ENCODE measurements at places on chromosomes 1 and 21.

- DNase-seq, result no peak
Measured at GRCh38 chr1:46575778-46576177, 24.3 kb upstream of the KNCN start.

GRCh38 chr1:226696547-226696946 lies 42.5 kb downstream of the ITPKB start:
- DNase-seq, result no peak

DNA sequence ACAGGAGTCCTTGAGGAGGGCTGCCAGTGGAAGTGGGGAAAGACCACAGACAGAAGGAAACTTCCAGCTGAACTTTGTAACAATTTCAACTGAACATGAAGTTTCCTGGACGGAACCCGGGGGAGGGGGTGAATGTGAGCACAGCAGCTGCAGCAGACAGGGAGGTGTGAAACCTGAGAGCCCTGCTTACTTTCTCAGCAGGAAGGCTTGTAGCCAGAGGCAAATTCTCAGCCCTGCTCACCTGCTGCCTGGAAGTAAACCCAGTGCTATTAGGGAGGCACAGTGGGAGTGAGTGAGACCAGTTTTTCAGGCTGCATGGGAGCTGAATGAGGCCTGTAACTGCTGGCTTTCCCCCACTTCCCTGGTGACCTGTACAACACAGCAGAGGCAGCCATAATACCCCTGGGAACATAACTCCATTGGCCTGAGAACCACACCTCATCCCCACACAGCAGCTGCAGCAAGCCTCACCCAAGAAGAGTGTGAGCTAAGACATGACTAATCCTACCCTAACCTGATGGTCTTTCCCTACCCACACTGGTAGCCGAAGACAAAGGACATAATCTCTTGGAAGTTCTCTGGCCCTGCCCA lies 9.6 kb upstream of the SPRR2F start:
- peak; percentile 78 for DNase-seq

- DNase-seq, result no peak
Measured at GRCh38 chr1:71565262-71565661, 484.4 kb upstream of the ZRANB2 start.

DNA sequence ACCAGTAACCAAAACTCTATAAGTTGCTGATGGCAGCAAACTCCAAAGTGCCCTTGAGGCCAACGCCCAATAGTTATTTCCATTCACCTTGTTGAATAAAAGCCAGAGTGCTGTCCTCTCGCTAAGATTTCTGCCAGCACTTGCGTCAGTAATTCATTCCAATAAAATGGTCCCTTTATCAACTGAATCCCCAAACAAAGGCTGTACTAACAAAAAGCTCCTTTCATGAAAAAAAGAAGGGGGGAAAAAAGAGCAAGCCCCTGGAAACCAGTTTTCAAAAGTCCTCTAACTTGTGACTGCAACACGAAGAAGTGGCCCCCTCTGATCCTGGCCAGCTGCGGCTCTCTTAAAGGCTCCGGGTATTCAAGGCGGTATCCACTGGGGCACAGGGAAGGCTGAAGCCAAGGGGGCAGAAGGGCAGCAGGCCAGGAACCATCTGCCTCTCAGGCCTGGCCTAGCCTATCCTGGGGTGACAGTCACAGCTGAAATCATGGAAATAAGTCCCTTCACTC lies 55.8 kb upstream of the ZNF326 start:
- no peak for DNase-seq

GRCh38 chr1:61640531-61641530 lies 84.1 kb downstream of the TM2D1 start:
- no peak for DNase-seq

- DNase-seq, result no peak
Measured at GRCh38 chr1:97634758-97635157, 286.1 kb downstream of the DPYD start.

DNA sequence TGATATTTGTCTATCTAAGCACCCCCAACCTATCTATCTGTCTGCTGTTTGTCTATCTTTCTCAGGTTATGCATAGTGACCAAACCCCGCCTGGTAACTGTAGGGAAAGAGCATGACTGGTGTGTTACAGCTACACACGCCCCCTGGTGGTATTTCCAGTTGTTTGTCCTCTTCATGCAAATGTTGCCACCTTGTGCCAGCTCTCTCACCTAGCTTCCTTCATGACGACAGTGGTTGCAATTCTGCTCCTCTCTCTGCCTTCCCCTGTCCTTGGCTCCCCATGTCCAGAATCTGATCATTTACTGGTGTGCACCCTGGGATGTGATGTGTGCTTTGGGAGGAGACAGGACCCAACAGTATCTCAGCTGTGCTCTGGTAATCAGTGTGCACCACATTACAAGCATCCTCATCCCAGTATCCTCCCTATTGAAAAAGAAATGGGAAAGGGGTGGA lies 8.1 kb upstream of the INKA2 start:
- DNase-seq, result peak; percentile 75

- no peak for DNase-seq
Measured at GRCh38 chr1:230283678-230284077, 142.5 kb downstream of the PGBD5 start.

GRCh38 chr1:207316141-207316540 lies 5.3 kb upstream of the CD55 start:
- no peak for DNase-seq

DNA sequence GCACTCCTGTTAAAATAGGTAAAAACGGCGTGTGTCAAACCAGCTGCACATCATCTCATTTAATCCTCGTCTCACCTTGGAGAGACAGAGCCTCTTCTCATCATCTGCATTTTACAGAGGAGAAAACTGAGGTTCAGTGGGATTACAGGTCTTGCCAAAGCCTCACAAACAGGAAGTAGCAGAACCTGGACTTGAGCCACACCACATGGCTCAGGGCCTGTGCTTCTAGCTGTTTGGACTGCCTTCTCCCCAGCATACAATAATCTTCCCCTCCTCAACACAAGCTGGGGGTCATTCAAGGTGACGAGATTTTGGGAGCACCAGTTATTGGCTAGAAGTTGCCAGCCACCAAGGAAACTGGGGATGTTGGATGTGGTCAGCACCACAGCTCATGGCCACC lies 167.9 kb upstream of the ZC3H12A start:
- no peak for DNase-seq

DNA sequence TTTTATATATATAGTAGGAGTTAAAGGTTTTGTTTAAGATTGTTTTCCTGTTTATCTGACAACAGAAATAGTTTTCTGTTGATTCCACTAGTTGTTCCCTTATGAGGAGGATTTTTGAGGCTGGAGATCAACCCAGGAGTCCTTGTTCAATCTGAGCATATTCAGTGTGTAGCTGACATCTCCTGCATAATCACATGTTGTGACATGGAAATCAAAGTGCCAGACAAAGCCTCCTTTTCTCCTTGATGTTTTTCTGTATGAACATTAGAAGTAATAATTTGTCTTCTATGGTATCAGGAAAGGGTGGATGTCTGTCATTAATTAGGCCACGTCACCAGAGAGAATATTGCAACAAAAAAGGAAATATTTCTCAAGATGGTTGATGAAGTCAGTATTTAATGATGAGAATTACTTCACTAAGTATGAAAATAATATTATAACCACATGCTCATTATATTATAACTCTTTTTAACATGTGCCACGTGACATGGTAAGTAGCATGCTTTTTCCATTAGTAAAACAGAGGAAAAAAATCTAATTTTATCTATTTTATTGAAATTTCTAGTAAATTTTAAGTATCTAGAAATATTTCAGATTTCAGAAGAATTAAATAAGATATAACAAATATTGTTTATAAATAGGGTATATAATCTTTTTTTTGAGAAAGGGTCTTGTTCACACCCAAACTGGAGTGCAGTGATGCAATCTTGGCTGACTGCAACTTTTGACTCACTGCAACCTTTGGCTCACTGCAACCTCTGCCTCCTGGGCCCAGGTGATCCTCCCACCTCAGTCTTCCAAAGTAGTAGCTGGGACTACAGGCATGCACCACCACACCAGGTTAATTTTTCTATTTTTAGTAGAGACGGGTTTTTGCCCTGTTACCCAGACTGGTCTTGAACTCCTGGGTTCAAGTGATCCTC lies 223.5 kb downstream of the HMCN1 start:
- DNase-seq, result no peak

GRCh38 chr21:41216486-41216885 lies 48.5 kb downstream of the BACE2 start:
- DNase-seq, result no peak

- no peak for DNase-seq
Measured at GRCh38 chr1:932776-933602, 9.3 kb downstream of the SAMD11 start.

DNA sequence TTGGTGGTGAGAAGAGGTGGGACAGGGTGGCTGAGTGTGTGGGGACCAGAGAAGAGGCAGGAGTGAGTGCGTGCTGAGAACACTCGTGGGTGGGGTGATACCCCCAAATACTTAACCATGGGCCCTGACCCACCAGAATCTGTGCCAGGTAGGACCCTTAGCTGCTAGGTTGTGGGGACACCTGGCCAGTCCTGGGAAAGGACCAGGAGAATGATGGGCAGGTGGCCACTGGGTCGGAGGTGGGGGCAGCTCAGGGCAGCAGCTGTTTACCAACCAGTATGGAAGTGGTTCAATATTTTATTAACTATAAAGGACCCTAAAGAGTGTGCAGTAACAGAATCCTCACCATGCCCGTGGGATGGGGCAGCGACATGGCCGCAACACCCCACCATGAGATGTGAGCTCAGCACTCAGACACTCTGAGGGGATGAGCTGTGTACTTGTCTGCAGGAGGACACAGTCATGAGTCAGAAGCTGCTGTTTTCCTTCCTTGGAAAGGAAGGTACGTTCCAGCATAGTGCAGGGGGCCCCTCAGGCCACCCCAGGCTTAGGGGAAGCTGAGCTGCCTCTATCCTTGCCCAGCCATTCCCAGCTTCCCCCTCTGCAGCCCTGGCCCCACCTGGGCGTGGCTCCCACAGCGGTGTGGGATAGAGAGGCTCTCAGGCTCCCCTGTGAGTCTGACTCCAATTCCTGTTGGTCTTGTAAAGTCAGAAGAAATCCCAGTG lies 25.4 kb downstream of the TEX35 start:
- DNase-seq, result no peak

GRCh38 chr1:115199416-115200132 lies 110.3 kb upstream of the TSPAN2 start:
- no peak for DNase-seq

GRCh38 chr1:40401473-40402201 lies 28.1 kb downstream of the SMAP2 start:
- DNase-seq, result no peak

DNA sequence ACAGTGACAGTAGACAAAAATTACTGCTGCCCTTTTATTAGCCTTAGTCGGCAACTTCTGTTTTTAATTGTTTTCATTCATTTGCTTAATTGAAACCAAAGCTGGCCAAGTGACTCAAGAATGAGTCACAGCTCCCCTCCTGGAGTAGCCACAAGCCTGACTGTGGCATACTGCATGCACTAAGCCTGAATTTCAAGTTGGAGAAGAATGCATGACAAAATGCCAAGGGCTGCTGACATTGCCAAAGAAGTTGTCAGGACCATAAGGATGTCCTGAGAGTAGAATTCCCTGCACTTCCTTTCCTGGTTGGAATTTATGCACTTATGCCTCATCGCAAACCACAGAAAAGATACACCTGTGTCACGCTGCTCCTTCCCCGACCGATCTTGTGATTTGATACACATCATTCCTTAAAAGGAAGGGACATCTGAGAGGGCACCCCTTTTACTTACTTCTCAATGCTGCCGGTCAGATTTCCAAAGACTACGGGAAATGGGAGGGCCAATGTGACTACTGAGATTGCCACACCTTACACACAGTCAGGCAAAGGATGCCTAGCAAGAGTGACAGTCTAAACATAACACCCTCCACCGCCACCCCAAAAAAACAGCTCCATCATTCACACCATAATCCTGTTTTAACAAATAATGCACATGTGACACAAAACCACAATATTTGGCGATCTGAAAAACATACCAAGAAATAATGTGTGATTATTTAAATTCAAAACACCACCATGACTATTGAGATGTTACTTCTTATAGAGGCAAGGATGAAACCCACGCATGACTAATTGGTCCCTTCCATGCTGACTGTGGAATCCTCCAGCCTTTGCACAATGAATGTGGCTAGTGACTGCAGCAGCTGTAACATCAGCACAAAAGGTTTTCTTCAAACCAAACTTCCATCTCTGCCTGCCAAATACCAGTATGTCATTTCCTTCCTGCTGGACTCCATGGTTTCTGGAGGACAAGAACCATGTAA lies 28.2 kb downstream of the VAV3 start:
- peak; percentile 83 for DNase-seq

DNA sequence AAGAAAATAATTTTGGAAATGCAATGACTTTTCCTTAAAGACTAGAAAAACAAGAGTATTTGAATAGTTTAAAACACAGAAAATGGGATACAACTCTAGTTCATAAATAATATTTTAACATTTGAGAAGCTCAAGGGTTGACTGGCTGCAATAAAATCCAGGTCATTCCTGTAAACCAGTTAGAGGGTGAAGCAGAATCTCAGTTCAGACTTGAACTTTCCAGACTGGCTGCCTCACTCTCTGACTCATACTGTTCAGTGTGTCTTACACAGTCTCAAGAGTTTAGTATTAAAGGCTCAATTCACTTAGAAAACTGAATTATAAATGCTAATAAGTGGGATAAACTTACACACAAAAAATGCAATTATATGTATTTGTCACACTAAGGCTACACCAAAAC lies 89.9 kb downstream of the RAVER2 start:
- no peak for DNase-seq

DNA sequence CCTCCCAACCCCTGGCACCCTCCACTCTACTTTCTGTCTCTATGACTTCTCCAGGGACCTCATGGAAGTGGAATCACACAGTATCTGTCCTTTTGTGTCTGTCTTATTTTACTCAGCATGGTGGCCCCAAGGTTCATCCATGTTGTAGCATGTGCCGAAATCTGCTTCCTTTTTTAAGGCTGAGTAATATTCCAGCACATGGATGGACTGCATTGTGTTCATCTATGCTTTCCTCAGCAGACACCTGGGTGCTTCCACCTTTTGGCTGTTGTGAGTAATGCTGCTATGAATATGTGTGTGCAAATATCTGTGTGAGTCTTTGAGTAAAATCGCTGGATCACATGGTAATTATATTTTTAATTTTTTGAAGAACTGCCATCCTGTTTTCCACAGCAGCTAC lies 1.6 kb upstream of the PFKL start:
- no peak for DNase-seq

GRCh38 chr1:201562659-201563405 lies 23.9 kb downstream of the NAV1 start:
- DNase-seq, result no peak

GRCh38 chr1:156391366-156391677 lies 22.3 kb downstream of the RHBG start:
- DNase-seq, result no peak

DNA sequence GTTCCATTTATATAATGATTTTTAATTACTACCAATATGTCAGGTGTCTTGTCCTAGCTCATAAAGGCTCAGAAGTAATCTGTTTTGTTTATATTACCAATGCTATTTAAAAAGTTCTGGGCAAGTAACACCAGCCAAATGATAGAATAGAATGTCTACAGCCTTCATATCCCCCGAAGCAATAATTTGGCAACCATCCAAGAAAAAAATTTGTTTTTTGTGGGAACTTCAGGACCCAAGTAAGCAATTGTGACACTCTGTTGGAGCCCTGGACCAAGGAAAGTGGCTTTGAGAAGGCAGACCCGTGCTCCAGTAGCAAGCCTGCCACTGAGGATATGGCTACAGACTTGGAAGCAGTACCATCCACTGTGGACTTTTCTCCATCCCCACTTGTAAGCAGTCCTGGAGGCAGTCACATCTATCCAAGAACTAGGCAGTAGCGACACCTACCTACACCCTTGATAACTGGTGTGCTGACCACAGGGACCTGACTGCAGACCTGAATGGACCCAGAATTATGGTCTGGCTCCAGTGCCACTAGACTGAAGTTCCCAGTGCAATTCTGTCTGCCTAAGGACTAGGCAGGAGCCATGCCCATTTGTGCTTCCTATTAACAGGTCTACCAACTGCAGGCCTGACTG lies 870.7 kb upstream of the ADGRL2 start:
- DNase-seq, result no peak

All from RWPE2 (cell line).